Fibroblast of skin of right biceps (primary cell): ENCODE measurements at places on chromosomes 2 and 18.

GRCh38 chr2:232129483-232129882, 168.0 kb downstream of the DIS3L2 start:
- no peak for DNase-seq

- DNase-seq, result no peak
Observed at GRCh38 chr18:68282232-68282631, 432.7 kb downstream of the TMX3 start.

DNA sequence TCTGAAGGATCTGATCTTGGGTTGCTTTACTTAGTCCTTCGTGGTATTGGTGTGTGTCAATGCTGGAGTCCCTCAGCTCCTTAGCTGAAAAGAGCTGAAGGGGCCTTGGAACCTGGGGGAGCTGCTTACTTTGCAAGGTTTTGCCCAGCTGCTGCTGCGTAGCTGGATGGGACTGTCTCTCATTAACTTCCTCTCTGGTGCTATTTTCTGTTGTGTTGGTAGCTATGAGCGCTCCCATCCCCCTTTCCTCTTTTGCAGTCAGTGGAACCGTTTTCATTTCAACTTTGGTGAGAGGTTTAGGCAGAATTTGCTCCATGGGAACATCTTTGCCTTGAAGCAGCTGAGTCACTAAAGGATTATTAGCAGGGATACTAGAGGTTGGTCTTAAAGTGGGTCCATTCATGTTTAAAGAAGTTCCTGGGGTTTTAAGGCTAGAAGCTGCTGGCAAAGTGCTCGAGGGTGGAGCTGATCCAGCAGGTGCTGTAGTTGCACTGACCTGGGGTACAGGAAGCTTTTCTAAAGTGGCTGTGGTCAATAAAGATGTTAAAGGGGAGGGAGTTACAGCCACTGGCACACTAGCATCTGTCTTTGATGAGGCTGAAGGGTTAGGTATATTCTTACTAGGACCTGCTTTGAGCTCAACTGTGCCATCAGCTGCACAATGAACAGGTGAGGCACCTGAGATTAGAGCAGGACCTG, 69.9 kb upstream of the DTNB start:
- no peak for DNase-seq

- DNase-seq, result no peak
Observed at GRCh38 chr2:238700117-238700457, 147.8 kb upstream of the TWIST2 start.

- DNase-seq, result peak; percentile 31
Observed at GRCh38 chr2:72793798-72794440, 31.9 kb downstream of the EXOC6B start.

DNA sequence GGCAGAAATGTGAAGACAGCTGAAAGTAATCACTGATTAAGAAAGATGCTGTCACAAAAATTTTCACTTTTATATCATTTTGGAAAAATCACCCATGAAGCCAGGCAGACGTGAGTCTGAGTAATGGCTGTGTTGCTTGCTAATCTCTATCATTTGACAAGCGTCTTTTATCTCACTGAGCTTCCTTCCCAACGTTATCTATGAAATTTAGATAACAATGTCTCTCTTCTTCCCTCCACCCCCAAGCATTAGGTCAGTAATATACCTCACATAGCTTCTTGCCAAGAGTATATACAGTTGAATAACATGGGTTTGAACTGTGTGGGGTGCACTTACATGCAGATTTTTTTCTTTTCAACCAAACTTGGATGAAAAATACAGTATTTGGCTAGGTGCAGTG, 388.6 kb upstream of the NRXN1 start:
- DNase-seq, result no peak

GRCh38 chr18:45844938-45845337, 19.5 kb downstream of the SIGLEC15 start:
- DNase-seq, result no peak

DNA sequence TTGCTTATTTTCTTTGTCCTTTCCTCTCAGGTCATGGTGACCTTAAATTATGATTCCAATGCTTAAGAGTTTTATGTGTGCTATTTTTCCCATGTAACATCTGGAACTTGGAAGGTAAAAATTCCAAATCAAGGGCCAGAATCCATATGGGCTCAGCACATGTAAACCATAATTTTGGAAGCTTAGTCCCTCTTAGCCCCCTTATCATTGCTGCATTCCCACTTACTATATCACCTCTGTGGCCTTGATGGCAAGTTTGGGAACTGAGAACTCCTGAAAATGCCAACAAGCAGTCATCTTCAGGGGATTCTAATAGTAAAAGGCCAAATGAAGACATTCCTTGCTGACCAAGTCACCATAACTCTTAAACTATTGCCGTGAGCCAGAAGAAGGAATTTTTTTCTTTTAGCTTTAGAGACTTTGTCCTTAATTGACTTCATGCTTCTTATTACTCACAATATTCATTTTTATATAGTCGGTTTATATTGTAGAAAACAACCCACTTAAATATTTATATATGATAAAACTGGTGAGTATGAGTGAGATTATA, 251.4 kb downstream of the SLC8A1 start:
- peak; percentile 51 for DNase-seq

DNA sequence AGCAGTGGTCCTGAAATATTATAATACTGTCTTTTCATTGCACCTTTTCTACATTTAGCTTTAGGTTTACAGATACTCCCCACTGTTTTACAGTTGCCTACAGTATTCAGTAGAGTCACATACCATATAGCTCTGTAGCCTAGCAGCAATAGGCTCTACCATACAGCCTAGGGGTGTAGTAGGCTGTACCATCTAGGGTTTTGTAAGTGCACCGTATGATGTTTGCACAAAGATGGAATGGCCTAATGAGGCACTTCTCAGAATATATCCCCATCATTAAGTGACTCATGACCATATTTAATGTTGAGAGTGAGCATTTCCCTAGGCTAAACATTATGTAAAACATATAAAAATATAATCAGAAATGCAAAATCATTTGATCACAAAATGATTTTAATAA, 511.3 kb upstream of the RAB12 start:
- no peak for DNase-seq

- no peak for DNase-seq
Observed at GRCh38 chr2:177289824-177290628, 25.5 kb upstream of the NFE2L2 start.

DNA sequence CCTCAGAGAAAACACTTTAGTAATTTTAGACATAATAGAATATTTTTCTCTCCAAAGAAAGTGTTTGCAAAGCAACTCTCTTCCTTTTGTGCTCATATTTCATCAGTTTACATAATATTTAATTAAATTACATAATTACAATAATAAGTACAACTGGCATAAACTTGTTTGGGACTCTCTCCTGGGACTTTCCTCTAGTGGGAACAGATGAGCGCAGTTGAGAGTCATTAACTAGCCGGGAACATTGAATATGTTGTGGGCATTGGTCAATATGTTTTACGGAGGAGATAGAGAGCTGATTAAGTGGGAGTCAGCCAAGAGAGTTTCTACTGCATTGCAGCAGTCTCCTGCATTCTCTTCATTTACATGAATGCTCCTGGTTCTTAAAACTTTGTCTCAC, 607.7 kb downstream of the ARHGAP15 start:
- no peak for DNase-seq

GRCh38 chr18:55038162-55038561, 78.9 kb upstream of the CCDC68 start:
- DNase-seq, result peak; percentile 37

DNA sequence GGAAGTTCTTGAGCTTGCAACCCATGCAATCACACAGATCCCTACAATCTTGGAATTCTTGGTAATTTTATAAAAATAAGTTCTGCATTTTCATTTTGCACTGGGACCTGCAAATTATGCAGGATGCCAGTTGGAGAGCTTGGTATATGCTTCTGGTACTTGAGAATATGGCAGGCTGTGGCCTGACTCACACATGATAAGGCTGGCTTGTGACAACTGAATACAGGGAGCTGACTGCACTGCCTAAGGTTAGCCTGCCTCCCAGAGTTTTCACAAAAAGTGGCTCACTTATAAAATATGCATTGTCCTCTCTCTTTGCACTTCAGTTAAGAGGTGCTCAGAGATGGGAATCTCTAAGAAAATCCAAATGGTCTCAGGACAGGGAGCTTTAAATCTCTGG, 265.5 kb upstream of the KCNJ3 start:
- no peak for DNase-seq

- no peak for DNase-seq
Observed at GRCh38 chr2:12421046-12421445, 295.7 kb upstream of the TRIB2 start.

DNA sequence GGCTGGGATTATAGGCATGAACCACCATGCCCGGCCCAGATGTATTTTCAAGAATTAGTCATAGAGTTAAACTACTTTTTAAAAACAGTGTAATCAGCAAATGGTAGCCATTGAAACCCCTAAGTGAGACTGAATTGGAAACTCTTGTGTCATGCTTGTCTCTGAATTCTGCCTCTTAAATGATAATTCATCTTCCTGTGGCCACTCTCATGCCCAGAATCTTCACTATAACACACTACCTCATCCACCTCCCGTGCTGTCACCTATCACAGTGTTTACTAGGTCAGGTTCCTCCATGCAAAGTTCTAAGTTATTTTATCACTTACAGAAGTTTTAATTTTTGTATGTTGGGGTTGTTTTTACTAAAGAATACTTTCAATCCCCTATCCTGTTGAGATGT, 197.5 kb downstream of the PHLPP1 start:
- no peak for DNase-seq

DNA sequence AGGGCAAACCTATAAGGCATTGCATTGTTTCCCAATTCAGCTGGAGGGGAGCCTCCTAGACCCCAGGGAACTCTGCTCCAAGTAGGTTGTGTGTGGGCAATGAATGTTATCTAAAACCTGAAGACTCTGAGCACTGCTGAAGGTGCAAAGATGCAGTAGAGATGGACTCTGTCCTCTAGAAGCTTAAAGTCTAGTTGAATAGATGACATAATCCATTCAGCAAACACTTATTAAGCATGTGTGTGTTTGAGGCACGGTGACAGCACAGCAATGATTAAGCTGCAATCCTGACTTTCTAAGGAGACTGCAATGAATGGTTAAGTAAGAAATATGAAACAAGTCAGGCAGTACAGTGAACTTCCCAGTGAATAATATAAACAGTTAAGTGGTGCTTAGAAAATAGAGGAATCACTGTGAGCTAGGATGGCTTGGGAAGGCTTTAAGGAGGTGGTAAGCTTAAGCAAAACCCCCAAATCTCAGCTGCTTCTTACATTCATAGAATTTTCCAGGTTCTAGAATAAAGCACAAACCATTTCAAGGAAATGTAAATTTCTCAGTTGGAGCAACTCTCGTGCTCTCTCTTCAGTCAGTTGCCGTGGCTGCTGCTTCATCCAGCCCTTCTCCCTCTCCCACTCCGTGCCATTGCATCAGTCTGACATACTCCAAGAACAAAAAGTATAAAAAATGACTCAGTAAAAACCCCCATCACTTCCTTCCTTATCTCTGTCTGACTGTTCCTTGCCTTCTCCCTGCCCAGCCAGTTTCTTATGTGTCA, 19.1 kb downstream of the MXD1 start:
- DNase-seq, result peak; percentile 91

DNA sequence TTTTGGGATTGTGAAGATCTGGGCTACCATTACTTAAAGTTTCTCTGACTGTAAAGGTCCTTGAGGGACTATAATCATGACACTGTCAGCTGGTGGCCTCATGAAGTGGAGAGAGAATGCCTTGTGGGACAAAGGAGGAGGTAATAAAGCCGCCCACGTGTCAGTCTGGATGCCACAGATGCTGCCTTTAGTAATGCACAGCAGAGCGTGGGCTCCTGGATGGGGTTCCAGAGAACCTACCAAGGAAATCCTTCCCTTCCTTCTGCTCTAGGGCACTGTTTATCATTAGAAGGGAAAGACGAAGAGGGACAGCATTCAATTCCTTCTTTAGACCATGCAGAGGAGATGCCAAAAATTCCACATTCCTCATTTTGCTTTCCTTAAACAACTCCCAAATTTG, 63.5 kb downstream of the COL5A2 start:
- DNase-seq, result peak; percentile 45

DNA sequence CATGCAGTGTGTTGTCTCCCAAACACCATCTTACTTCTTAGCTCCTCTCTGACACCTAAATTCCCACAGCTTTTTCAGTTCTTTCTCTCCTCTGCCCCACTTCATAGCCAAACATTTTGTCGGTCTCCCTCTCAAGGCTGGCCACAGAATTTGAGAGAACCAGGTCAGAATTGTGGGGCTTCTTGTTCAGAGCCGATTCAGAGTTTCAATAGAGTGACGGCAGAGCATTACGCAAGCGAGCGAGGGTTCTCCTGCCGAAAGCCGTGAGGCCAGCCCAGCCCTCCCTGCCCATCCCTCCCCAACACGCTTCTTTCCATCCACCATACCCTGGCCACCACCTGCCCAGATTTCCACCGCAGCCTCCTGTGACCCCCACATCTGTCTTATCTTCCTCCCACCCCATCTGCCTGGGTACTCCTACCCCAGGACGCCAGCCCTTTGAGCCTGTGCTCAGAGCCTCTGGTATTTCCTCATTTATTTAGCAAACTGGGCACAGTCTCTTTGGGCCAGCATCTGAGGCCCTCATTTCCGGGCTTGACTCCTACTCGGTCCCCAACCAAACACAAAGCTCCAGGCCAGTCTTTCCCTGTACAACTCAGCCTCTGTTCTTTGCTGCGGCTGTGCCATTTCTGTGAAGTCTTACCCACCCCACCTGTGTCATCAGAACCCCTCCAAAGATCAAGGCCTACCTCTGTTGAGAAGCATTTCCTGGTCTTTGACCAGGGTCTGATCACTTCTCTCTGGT, 70.0 kb upstream of the MAP4K4 start:
- DNase-seq, result no peak

GRCh38 chr2:10635430-10635829, 54.3 kb downstream of the NOL10 start:
- DNase-seq, result no peak

GRCh38 chr18:62388855-62389760, 64.0 kb downstream of the TNFRSF11A start:
- no peak for DNase-seq

- no peak for DNase-seq
Observed at GRCh38 chr2:24546669-24547068, 55.6 kb downstream of the NCOA1 start.

DNA sequence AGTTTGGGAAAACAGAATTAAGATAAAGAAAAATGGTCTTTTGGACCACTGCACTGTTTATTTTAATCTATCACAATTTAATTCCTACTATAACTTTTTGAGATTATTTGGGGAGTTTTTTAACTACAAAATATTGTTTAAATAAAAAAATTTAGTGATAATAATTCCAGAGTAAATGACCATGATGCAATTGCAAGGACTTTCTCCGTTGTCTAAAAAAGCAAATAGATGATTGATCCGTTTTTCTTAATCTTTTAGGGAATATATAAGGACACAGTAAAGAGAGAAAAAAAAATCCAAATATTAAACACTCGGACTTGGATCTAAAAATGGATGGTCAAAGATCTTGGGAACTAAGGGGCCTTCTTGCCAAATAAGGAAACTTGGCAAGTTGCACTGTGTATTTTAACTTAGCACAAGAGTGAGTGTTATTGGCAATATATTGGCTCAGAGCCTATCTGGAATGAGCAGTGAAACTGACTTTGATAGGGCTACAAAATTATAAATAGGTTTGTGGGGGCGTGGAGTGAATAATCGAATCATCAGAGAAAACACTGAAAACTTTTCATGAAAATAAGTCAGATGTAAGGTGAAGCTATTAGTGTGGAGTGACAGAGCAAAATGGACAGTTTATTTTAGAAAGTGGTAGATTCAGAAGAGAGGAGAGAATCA, 2.0 kb downstream of the MAP3K20 start:
- DNase-seq, result peak; percentile 48
